Activated B cell treated with CpG ODN at 0.5 μM for 24 hours (primary cell): ENCODE measurements at places on chromosomes 1 and 21.

- DNase-seq = no peak
These were observed 127.8 kb downstream of the NRDC start for GRCh38 chr1:51750729-51751128.

DNA sequence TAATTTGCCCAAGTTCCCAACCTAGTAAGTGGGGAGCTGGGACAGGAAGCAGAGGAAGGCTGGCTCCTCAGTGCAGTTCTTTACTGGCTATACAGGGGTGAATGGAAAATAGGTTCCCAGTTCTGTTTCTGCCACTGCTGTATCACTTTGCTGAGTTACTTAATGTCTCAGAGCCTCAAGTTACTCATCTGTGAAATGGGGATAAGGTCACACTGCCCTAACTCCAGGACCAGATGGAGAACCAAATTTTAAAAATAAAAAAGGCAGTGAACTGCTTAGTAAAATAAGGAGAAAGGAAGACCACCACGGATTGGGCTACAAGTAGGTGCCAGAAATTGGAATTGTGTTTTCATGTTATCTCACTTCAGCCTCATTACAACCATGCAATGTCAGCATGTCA is 147.8 kb downstream of the OMA1 start:
- no peak for DNase-seq

- DNase-seq = peak; percentile 41
These were observed 68.9 kb downstream of the TENT5C start for GRCh38 chr1:117674521-117675400.

GRCh38 chr1:33335020-33335419 is 14.1 kb upstream of the A3GALT2 start:
- DNase-seq = no peak

- DNase-seq = no peak
These were observed 83.6 kb downstream of the RUNX1 start for GRCh38 chr21:34965200-34966174.

- no peak for DNase-seq
These were observed 89.9 kb downstream of the RASAL2 start for GRCh38 chr1:178183796-178184195.

GRCh38 chr1:6762060-6762459 is 23.2 kb upstream of the CAMTA1 start:
- DNase-seq = no peak

- no peak for DNase-seq
These were observed 5.5 kb downstream of the SMPDL3B start for GRCh38 chr1:27940297-27940696.

- DNase-seq = peak; percentile 53
These were observed 93.9 kb upstream of the PPM1J start for GRCh38 chr1:112808861-112809684.
